Activated CD4-positive, alpha-beta T cell treated with anti-CD3 and anti-CD28 coated beads, Interleukin-2, amount 50 U/mL, for 24 hours (primary cell): ENCODE measurements at places on chromosomes 12 and 14.

DNA sequence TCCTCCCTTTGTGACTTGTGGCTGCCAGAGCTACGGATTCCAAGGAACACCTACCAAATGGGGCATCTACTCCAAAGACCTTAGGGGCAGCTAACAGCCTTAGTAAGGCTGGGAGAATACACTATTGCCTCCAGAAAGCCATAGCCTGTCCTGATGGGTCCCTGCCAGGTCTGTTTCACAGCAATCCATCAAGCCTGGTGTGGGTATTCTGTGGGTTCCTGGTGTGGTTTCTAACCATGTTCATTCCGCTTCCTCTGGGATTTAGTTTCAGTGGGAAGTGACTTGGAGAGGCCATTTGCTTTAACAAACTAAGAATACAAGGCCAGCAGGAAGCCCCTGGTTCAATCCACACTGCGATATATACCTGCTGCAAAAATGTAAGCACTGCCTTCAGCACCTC, 220.5 kb downstream of the FOXN3 start:
- no peak for DNase-seq

DNA sequence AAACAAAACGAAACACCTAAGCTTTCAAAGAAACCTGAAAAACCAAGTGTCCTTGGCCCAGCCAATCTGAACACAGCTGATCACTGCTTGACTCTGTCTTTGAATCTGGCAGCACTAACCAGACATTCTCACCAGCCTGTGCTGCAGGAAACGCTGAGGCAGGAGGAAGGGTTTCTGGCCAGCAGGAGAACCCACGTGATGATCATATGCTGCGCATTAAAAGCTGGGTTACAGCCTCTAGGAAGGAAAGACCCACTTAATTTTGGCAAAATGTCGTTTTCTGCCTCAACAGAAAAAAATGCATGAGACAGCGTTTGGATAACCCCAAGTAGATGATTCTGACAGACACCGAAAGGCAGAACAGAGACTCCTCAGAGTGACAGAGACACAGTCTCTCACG, 9.8 kb downstream of the APPL2 start:
- DNase-seq, result no peak

GRCh38 chr12:114834621-114835020, 150.6 kb upstream of the TBX3 start:
- no peak for DNase-seq

DNA sequence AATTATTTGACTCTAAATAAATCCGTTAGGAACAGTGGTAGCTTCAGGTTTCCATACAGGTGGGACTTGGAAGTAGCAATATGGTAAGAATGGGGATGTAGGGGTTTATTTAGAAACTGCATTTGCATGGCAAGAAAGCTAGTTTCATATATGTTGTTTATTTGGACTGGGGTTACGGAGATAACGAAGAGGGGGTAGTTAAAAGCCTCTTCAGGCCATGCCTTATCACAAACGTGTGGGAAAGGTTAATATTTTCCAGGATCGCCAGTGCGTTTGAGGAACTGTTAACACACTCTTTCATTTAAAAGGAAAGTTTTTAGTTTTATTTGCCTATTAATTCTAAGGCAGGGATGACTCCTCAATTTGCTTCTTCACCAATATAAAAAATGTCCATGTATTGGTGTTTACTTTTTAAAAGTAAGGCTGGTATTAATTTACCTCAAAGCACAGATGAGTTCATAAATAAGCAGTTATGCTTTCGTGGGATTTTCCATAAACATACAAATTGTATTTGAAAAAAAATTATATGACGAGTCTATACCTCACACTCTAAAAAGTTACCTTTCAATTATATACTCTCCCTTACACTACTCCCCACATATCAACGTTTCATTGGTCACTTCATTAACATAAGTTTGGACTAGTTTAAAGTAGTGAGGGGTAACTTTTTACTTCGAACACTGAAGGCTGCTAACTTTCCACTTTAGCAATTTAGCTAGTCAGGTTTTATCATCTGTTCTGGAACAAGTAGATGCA, 814 bp downstream of the RAB2B start:
- no peak for DNase-seq

- DNase-seq, result no peak
These were observed 30.6 kb downstream of the BORCS5 start for GRCh38 chr12:12387501-12387900.

- no peak for DNase-seq
These were observed 48.8 kb downstream of the LRTM2 start for GRCh38 chr12:1869145-1869544.

DNA sequence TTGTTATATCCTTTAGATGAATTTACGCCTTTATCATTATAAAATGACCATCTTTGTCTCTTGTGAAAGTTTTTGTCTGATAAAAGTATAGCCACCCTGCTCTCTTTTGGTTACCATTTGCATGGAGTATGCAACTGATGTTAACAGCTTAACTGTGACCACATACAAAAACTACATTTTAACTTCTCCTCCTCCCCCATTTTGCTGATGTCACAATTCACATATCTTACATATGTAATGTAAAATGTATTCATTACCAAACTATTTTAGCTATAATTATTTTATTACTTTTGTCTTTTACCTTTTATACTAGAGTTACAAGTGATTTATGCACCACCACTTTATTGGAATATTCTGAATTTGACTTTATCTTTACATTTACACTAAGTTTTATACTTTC, 184.5 kb upstream of the NPAS3 start:
- no peak for DNase-seq

- DNase-seq, result no peak
These were observed 127.2 kb downstream of the CMAS start for GRCh38 chr12:22173177-22173576.

DNA sequence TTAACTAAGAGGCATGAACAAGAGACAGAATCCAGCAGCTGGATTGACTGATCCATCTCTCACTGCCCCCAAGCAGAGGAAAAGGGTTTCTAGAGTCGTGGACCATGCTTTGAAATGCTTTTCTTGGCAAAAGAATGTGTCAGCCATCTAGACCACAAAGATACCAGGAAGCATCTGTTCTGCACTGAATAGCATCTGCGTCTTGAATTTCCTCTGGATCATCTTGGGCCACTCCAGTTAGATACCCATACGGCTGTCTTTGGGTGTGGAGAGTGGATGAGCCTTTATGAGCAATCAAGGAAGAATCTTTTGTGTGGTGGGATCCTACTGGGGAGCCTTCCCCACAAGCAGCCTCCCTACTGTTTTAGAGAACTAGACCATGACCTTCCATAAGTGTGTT, 16.0 kb upstream of the RFX4 start:
- DNase-seq, result no peak

GRCh38 chr12:58465418-58465817, 454.9 kb downstream of the LRIG3 start:
- DNase-seq, result no peak

DNA sequence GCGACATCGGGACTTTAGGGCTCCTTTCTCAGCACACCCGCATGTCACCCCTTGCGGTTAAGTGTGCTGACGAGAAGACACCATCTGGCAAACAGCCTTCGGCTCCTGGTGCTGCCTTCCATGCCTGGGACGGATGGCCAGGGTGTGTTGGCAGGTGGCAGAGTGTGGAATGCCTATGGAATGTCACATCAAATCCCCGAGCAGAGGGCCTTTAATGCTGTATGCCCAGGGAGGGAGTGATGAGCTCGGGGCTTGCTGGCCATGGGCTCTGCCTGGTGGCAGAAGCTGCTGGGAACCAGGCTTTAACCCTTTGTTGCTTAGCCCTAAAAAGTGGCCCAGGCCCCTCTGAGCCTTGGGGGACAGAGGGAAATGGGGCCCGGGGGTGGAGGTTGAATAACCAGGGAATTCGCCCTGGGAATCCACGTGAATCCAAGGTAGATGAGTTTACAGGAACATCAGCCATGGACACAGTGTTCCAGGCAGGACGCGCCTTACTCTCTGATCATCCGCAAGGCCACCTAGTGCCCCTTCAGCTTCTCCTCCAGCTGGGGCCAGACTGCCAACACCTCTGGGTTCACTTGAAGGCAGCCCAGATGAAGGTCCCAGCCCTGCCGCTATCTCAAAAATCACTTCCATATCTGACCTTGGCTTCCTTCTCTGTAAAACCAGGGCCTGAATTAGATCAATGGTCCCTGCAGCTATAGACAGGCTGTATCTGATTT, 17.4 kb downstream of the FAM181A start:
- no peak for DNase-seq

- DNase-seq, result no peak
These were observed 898.4 kb downstream of the SLC16A7 start for GRCh38 chr12:60494244-60494643.

- no peak for DNase-seq
These were observed 881 bp downstream of the PYGL start for GRCh38 chr14:50943261-50943942.

DNA sequence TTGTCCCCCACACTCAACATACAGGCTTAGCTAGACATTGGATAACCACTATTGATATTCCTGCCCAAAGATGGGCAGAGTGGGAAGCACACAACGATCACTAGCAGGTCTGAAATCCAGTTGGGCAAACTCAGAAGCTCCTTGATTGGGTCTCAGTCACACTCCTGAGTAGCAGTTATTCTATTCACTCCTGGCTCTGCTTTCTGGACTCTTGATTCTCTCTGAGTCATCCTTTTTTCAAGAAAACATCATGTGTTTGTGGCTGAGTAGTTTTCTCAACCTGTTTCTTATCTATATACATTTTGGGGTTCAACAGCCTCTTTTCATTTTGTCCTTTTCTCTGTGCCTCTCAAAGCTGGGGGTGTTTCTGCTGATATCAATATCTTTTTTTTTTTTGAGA, 46.0 kb upstream of the MANSC4 start:
- DNase-seq, result no peak

DNA sequence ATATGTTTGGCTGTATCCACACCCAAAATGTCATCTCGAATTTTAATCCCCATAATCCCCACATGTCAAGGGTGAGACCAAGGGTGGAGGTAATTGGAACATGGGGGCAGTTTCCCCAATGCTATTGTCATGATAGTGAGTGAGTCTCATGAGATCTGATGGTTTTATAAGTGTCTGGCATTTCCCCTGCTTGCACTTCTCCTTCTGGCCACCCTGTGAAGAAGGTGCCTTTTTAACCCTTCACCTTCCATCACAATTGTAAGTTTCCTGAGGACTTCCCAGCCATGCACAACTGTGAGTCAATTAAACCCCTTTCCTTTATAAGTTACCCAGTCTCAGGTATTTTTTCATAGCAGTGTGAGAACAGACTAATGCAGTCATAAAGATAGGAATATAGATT, 216.7 kb upstream of the SSTR1 start:
- DNase-seq, result no peak

DNA sequence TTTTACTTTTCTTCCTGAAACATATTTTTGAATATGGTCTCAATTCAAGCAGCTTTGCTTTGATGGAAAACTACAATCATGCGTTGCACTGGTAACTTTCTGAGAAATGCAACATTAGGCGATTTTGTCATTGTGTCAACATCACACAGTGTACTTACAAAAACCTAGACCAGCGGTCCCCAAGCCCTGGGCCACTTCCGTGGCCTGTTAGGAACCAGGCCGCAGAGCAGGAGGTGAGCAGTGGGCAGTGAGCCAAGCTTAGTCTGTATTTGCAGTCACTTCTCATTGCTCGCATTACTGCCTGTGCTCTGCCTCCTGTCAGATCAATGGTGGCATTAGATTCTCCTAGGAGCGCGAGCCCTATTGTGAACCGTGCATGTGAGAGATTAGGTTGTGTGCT, 163.7 kb upstream of the NOVA1 start:
- no peak for DNase-seq

DNA sequence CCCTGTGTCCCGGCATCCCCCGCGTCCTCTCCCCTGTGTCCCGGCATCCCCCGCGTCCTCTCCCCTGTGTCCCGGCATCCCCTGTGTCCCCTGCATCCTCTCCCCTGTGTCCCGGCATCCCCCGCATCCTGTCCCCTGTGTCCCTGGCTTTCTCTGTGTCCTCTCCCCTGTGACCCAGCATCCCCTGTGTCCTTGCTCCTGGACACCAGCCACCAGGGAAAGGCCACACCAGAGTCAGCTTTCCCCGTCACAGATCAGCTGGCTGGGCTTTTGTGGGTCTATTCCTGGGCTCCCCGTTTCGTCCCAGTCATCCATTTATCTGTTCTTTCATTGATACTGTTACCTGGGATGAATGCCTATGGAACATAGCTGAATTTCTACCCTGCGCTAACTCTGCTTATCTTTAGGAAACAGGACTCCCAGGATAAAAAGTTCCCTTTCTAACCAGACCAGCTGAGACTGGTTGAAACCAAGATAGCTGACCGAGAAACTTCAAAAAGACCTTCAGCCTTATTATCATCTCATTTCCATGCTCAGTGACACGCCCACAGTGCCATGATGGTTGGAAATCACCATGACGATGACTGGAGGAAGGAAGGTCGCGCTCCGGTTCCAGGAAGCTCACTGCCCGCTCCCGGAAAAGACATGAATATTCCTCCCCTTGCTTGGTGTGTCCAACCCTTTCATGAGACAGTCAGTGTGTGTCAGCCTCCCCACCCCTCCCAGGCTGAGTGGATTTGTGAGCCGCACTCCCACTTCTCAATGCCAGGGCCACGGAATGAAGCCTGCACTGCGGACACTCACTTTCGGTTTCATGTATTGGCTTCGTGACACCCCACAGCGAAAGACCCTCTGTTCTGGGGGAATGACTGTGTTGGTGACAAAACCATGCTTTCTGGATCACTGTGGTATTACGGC, 276.4 kb upstream of the SFSWAP start:
- no peak for DNase-seq

DNA sequence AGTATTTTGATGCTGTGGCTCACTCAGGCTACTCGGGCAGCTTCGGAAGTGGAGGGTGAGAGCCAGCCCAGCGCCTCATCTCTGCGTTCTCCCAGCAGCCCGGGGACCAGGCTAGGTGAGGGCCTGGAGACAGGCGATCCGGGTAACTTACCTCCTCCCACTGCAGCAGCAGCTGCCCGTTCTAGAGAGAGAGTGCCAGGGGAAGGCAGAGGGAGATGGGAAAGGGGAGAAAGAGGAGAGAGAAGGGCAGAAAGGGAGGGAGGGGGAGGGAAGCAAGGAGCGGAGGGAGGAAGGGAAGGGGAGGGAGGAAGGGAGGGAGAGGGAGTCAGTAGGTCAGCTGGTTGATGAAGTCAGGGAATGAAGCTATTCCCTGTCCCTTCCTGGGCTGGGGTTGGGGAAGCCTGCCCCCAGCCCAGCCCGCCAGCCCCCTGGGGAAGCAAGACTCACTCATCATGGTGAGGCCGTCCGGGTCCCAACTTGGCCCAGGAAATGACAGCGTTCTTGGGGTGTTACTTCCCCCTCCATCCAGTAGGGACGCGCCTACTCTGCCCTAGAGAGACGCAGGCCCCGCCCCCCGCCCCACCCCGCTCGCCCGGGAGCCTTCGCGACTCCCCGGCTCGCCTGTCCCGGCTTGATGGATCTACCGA, at the start of gene IFI27L2:
TSS of gene IFI27L2 (minus strand) at position 494 of the 647 bp plus-strand sequence. CDS start at position 454, 40 bp downstream.
- peak; percentile 55 for DNase-seq
